ENCODE measurements at places on chromosomes 6 and 20.

GRCh38 chr6:44122801-44123200 is 4.5 kb downstream of the MRPL14 start:
- DNase-seq, result no peak

GRCh38 chr20:62282877-62283503 is 19.8 kb upstream of the ADRM1 start:
- no peak for DNase-seq

- DNase-seq, result no peak
Observed at GRCh38 chr20:22931653-22932608, 103.2 kb upstream of the SSTR4 start.

DNA sequence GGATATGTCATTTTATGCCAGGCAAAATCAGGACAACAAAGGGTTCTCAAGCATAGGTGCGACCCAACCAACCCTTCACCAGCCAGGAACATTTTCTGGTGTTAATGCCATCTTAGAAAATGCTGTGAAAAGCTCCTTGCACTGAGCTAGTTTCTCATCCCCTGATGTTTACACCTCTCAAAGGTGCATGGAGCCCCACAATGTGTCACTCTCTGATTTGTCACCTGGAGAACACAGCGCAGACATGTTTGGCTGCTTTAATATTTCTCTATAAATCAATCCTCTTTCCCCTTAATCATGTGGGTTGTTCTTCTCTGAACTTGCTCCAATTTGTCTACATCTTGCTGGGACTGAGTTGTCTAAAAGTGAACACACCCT is 244.3 kb downstream of the TSHZ2 start:
- DNase-seq, result no peak

DNA sequence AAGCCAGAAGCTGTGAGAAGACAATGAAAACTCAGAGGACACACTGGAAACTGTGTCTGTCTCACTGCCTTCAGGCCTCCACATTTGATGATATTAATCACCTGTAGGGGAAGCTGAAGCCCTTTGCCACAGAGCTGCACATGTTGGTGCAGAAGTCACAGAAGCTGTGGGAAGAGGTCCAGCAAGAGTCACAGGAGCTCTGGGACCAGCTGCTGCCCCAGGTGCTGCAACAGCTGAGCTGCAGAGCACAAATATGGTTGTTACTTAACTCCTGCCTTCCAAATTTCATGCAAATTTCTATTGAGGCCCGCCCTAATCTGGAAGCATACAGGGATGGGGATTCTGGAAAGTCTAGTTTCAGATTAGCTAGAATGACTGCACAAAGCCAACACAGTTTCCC is 169.3 kb downstream of the OGFRL1 start:
- DNase-seq, result no peak

Data from stimulated activated CD4-positive, alpha-beta T cell treated with anti-CD3 and anti-CD28 coated beads, Interleukin-4, amount 100 ng/mL, for 1 hour (primary cell).